NCI-H510A (cell line): ENCODE measurements at places on chromosomes 7 and 10.
A peak's percentile ranks its signal among the peaks of the same experiment; 100 is the strongest.

GRCh38 chr7:138247081-138247480, 170.8 kb downstream of the AKR1D1 start:
- no peak for DNase-seq

DNA sequence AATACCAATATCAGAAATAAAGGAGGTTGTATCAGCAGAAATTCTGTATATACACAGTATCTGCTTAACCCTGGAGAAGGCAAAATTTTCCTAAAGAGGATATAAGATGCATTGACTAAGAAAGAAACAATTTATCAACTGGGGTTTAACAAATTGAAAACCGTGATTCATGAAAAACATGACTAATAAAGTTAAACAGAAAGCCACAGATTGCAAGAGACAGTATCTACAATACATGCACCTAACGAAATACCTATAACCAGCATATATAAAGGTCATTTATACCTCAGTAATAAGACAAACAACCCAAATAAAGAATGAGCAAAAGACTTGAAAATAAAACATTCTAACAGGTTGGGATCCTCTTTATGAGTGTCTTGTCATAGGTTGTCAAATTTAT, 101.8 kb downstream of the IQUB start:
- DNase-seq, result no peak

GRCh38 chr7:116363637-116364432, 135.7 kb upstream of the CAV2 start:
- DNase-seq, result no peak

DNA sequence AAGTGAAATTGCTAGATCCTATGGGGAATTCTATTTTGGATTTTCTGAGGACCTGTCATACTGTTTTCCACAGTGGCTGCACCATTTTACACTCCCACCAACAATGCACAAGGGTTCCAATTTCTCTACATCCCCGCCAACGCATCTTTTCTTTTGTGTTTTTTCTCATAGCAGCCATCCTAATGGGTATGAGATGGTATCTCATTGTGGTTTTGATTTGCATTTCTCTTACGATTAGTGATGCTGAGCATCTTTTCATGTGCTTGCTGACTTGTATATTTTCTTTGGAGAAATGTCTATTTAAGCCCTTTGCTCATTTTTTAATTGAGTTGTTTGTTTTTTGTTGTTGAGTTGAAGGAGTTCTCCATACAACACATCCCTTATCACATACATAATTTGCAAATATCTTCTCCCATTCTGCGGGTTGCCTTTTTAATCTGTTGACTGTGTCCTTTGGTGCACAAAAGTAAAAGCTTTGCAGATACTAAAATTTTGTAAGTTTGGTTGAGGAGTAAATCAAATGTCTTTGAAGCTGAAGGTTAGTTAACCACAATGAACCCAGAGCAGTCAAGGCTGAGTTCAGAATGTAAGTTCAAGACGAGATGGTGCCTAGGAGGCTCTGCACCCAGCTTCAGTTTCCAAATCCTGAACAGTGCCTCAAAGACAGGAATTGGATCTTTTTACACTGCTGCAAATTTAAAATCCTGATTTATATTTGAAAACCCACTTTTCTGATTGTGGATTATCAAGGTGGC, 195.4 kb downstream of the COBL start:
- no peak for DNase-seq

- no peak for DNase-seq
These were observed 1.7 kb upstream of the CTNNA3 start for GRCh38 chr10:67697724-67698131.

- peak; percentile 79 for DNase-seq
These were observed 91.0 kb upstream of the PDCD4 start for GRCh38 chr10:110780704-110781103.

DNA sequence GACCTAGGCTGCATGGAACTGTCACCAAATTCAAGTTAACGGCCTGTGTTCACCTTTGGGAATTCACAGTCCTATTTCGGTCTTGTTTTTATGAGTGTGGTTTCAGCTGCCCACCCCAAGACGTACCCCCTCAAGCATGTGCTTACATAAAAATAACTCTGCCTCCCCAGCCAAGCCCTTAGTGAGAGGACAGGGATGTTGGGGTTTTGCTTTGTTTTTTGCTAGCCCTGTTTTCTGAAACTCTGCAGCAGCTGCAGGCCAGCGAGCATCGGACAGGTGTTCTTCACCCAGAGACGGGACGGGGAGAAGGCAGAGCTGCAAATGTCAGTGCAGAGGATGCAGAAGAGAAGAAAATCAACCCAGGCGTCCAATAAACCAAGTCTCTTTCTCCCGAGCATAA, 13.5 kb downstream of the CHST15 start:
- DNase-seq, result no peak

DNA sequence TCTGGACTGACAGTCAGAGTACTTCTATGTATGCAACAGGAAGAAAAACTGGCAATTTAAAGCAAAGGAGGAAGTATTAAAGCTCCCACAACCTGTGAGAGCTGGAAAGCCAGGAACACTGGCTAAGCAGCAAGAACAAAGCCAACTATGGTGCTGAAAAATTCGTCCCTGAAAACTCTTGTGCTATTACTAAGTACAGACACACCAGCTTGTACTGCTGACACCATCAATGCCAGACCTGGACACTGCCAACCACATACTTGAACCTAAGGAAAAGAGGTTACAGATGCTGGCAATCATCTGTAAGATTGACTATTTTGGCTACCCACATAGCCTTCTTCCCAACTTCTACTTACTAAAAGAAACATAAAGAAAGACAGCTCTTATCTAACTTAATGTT, 1110.6 kb downstream of the SORCS3 start:
- no peak for DNase-seq

DNA sequence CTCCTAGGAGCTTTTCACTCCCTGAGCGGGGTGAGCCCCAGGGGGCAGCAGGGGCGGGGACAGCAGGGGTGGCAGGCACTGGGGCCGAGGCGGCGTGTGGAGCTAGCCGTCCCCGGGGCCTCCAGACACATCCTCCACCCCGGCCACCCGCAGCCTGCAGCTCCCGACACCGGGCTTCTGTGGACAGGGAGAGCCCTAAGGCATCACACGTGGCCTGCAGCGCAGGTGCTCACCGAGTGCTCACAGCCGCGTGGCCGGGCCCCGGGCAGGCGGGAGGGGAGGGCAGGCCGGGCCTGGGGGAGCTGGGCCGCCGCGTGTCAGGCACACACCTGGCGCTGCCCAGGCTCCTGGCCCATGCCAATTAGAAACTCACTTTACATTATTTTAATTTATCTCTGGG, 51.4 kb downstream of the MICALL2 start:
- no peak for DNase-seq

DNA sequence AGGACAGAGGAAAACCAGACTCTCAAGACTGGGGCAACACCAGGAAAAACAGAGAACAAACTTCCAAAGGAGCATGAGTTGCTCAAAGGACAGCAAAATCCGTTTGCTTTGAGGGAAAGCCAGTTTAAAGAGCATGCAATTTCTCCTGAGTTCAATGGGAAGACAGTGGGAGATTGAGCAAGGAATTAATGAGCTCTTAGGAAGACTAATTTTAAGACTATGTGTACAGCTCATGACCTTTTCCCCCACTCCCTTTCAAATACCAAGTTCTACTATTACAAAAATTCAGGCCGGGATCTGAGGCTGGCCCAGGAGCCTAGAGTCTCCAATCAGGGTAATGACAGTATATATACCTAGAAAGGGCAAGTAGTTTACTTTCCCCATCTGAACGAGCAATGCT, 79.2 kb downstream of the EPDR1 start:
- no peak for DNase-seq

DNA sequence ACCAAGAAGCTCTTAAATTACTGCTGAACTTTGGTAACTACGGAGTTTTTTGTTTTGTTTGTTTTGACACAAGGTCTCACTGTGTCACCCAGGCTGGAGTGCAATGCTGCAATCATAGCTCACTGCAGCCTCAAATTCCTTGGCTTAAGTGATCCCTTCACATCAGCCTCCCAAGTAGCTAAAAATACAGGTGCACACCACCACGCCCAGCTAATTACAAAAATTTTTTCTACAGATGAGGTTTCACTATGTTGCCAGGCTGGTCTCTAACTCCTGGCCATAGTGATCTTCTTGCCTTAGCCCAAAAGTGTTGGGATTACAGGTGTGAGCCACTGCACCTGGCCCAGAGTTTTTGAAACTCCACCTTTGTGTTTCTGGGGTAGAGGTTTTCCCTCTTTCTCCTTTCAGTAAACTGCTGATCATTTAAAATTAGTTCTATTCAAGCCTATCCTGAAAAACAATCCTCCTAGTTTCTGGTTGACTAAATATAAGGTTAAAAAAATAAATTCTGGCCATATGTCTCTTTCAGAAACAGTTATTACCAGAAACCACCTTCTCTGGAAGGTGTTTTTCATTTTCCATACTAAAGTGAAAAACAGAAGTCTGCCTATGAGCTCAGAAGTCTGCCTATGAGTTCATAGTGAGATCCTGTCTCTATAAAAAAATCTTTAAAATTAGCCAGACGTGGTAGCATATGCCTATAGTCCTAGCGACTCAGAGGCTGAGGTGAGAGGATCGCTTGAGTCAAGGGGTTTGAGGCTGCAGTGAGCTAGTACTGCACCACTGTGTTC, 63.9 kb downstream of the VOPP1 start:
- DNase-seq, result no peak

- no peak for DNase-seq
These were observed 1.7 kb upstream of the PRKCQ start for GRCh38 chr10:6581778-6582228.

DNA sequence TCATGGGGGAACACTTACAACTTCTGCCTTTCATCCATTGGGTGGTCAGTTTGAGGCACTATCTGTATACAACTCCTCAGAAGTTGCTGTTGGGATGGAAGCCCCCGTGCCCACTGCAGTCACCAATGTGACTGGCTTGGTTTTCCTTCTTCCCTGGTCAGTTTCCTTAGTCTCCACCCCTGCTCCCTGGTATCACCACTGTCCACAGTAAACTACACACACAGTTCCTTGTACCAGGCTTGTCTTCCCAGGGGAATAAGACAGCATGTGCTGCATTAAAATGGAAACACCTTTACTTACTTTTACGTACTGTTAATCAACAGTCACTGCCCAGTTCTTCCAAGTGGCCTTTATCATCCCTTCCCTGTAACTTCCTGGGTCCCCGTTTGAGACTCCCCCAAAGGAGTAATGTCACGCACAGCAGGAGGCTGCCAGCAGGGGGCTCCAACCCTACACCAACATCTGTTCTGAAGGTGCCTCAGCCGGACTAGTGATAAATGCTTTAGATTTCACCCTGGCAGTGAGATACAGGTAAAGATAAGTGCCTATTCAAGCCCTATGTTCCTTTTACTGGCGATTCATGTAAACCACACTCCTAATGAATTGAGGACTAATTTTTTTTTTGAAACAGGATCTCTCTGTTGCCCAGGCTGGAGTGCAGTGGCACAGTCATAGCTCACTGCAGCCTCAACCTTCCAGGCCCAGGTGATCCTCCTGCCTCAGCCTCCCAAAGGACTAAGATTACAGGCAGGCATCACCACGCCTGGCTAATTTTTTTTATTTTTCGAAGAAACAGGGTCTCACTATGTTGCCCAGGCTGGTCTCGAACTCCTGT, 45.3 kb upstream of the PIK3AP1 start:
- no peak for DNase-seq

DNA sequence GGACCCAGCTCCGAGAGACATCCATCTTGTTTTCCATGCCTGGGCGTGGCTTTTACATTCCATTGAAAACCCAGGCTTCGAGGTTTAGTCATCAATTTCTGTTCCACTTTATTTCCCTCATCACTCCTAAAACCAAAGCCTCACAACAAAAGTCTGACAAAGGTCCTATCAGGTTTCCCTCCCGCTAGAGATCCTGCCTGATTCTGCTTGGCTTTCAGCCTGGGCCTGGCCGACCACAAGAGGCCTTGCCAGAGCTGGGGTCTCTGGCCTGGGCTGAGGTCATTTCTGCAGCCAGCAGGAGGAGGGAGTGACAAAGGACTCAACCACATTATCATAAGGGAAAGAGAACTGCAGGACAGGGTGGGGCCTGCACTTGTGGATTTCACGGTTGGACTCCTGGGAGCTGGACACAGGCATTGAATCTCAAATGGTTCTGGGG, 167.0 kb downstream of the FANK1 start:
- DNase-seq, result no peak

DNA sequence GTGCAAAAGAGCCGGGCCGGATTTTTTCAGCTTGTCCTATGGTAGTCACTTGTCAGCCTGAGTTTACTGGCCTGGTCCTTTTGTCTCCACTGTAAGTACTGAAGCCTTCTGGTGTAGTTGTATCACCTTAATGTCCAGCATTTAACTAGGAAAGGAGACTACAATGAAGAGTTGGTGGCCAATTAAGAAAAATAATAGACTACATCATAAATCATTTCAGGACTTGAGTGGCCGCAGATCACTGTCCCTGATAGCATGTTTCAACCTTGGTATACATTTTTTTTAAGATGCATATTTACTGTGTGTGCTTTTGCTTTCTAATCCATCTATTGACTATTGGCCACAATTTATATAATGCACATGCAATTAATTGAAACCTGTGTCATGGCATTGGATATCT, 6.1 kb downstream of the FZD1 start:
- DNase-seq, result no peak

DNA sequence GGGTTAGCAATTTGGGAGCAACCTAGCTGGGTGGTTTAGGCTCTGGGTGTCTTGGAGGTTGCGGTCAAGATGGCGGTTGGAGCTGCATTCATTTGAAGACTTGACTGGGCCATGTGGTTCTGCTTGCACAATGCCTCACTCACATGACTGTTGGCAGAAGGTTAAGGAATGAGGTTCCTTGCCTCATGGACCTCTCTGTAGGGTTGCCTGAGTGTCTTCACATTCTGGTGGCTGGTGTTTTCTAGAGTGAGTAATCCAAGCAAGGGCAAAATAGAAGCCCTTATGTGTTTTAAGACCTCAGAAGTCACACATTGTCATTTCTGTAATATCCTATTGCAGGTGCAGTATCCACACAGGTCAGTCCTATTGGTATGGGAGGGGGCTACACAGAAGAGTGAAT, 52.0 kb downstream of the CDK14 start:
- DNase-seq, result no peak

DNA sequence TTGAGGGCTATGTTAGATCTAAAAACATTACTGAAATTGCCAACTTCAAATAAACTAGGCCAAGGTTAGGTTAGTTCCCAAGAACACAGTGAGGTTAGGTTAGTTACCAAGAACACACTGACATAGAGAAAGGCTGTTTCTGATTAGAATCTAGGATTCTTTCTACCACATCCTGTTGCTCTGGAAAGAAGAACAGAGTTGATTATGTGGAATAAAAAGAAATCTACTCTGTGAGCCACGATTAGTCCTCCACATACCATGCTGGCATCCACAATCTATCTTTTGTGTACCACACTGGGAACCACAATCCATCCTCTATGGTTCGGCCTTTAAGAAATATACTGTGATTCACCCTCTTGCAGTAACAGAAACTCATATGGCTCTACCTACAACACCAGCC, 91.4 kb downstream of the LRRTM3 start:
- DNase-seq, result no peak

DNA sequence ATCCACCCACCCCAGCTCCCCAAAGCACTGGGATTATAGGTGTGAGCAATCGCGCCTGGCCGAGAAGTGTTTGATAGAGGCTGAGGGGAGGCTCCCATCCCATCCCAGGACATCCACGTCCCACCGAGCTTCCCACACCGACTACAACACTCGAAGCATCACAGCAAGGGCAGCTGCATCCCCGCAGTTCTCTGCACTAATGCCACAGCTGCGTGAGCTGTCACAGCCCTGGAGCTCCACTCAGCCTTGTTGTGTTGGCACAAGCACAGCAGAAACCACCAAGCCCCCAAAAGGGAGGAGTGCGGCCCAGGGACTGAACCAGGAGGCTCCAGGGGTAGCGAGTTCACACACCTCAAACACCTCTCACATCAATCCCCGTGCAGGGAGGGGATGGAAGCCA, 121.6 kb downstream of the DIP2C start:
- no peak for DNase-seq
